ENCODE measurements at places on chromosomes 1 and 21.

DNA sequence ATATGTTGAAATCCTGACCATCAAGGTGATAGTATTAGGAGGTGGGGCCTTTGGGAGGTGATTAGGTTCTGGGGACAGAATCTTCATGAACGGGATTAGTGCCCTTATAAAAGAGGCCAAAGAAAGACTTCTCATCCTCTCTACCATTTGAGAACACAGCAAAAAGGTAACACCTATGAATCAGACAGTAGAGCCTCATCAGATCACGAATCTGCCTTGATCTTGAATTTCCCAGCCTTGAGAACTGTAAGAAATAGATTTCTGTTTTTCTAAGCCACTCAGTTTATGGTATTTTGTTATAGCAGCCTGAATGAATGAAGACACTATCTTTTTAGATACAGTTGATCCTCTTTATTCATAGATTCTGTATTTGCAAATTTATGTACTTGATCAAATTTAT lies 206.9 kb upstream of the EDN2 start:
- no peak for DNase-seq

DNA sequence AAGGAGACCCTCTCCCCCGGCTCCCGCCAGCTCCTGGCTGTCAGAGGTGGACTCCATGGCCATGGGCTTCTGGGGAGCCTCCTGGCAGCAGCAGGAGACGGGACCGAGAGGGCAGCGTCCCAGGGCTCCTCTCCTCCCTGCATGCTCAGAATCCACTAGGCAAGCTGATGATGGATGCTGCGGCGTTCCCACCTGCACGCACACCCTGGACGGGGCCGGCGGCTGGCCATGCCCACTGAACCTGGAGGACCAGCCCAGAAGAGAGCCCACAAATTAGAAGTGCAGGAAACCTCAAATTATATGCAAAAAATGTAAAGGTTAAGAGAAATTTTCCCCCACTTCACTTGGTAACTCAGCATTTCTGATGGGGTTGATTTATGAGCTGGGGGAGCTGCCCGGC lies 77.3 kb upstream of the ARHGEF16 start:
- DNase-seq = no peak

- DNase-seq = no peak
Observed at GRCh38 chr1:27811741-27812500, 18.7 kb upstream of the PPP1R8 start.

DNA sequence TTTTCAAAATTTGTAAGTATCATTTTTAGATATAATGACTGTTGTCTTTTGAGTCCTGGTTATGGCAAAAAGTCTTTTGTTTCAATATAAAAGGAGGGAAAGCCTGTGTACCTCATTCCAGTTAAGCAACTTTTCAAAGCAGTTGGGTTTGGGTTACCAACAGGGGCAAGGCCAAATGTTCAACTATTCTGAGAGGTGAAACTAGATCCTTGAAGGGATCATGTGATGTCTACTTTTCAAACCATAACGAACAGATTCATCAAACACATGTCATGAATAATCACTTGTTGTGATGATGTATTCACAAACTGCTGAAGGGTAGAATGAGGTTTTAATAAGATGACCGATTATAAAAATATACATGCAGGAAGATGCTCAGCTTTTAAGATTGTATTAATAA lies 171.3 kb downstream of the HHAT start:
- no peak for DNase-seq

DNA sequence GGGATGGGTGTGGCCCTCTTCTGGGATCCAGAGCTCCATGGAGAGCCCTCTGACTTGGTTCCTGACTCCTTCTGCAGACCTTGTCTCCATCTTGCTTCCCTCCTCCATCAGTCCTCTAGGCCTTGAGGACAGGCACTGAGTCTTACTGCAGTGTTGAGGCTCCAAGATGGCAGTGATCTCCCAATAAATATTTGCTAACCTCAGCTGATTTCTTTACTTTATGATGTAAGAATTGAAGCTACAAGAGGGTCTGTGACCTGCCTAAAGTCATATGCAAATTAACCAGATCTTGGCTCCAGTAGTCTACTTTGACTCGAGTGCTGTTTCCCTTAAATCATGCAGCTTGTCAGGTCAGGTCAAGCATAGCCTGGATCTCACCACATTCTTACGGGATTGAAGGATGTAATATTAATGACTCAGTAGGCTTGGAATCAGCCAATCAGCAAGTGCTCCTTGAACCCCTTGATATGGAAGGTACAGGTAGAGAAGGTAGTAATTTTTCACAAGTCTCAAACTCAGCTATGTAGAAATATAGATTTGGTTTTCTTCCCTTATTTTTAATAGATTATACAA lies 93.0 kb downstream of the CLIC6 start:
- DNase-seq = no peak

GRCh38 chr1:53979712-53980450 lies 33.7 kb downstream of the LRRC42 start:
- DNase-seq = no peak

GRCh38 chr1:1630965-1631781 lies 800 bp upstream of the MMP23B start:
- DNase-seq = no peak

GRCh38 chr1:241518476-241519307 lies 863 bp downstream of the FH start:
- DNase-seq = no peak

DNA sequence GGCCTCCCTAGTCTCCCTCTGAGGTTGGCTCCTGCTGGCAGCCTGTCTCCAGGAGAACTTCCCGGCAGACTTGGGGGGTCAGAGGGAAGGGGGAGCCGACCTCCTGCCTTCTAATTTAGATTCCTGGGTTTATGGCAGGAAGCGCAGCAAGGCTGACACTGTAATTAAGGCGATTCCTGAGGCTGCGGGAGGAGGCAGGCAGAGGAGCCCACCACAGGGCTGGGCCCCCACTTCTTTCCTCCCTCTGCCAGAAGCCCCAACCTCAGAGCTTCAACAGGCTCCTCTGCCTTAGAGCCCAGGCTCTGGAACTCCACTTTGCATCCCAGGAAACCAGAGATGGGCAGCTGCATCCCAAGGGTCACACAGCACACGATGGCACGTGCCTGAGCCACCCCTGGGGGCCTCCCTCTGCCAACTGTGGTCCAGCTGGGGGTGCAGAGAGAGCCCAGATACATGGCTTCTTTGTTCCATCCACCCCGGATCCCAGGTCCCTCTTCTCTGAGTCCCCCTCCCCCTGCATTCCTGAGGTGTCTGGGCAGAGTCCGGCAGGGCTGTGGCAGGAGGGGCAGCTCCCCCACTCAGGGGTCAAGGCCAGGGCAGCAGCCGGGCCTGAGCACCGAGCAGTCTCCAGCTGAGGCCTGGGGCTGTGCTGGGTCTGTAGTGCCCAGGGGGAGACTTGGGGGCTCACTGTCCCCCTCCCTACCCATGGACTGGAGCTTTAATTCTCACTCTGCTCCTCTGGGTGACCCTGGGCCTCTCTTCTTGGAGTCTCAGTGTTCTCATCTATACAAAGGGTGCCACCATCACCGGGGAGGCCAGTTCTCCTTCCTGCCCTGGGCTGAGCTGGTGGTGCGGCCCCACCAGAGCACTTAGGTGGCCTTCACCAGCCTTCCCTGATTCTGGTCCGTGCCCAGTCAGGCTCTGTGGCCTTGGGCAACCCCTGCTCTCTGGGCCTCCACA lies 39.4 kb upstream of the FAM131C start:
- DNase-seq = no peak

DNA sequence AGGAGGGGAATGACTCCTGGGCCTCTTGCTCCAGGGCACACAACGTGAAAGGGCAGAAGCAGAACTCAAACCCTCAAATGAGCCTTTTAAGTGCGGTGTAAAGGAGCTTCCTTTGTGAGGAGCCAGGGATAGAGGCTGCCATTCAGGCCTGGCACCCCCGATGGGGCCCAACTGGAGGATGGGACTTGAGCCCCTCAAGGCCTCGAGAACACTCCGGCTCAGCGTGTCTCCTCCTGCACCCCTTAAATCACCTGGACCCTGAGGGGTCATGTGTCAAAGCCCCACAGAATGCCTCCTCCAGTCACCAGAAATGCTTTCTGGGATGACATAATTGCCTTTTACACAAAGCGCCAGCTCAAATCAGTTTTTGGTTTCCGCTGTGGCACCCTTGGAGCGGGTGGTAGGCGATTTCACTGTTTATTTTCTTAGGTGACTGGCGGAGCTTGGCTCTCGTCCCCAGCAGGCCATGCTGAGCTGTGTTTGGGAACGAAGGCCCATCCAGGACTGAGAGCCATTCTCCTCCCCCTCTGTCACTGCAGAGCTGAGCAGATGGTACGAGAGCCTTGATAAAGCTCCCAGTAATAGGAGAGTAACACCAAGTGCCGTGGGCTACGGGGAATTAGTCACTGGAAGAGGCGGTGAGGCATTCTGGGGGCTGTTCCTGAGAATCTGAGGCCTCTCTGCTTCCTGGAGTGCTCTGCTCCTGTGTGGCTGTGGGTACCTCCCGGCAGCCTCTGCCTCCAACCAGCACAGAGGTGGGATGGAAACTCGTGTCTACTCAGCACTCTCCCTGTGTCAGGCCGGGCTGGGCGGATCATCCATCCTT lies 163.0 kb downstream of the GRIK3 start:
- DNase-seq = no peak

DNA sequence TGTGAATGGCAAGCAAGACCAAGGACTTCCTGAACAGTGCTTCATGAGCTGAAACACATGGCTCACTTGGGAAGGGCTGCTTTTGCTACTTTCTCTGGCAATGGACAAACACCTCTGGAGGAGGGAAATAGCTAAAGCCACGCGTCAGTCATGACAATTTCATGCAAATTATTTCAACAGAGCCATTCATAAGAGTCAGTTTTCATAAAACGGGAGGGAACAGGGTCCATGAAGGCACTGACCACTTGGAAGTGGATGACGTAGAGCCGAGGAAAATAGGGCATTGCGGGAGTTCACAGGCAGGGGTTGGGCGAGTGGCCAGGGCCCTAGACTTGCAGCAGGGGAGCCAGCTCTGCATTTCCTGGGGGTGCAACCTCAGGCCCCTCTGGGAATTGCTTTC lies 43.9 kb downstream of the SDC3 start:
- no peak for DNase-seq

GRCh38 chr1:37437087-37437486 lies 37.3 kb upstream of the ZC3H12A start:
- DNase-seq = no peak

GRCh38 chr1:198880818-198881597 lies 242.2 kb downstream of the PTPRC start:
- peak; percentile 69 for DNase-seq

- DNase-seq = no peak
Observed at GRCh38 chr1:243956450-243956849, 94.6 kb upstream of the ZBTB18 start.

GRCh38 chr1:184827600-184828368 lies 73.1 kb upstream of the EDEM3 start:
- no peak for DNase-seq

DNA sequence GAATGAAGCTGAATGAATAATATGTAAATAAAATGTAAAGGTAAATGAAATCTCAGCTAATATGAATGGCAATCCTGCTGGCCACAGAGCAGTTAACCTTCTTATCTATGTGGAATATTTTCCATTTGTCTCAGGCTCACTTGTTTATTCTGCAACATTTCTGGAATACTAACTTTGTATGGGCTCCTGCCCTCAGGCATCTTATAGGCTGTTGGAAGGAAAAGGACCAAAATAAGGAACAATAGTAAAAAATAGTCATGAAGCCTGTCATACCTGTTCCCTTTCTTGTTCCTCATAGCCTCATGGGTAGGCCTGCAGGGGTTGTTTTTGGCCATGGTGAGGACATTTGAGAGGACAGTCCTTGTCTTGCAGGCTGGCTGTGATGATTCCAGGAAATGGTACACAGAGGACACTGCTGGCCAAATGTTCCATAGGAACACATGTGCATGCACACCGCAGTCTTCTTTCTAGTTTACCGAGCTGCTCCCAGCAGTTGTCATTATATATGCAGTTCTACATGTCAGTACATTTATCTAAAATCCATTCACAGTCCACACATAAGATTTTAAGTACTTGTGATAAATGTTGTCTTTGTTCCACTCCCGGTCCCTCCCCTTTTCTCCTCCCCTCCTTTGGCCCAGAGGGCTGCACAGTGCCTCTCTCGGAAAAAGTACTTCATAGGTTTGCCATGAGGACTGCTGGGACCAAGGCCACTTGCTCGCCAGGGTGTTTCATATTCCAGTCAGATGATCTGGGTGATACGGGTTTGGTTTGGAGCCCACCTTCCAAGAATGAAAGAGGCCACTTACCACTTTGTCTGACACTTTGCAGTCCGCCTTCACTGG lies 15.2 kb upstream of the KCNQ4 start:
- no peak for DNase-seq

- no peak for DNase-seq
Observed at GRCh38 chr1:230109895-230110667, 43.0 kb downstream of the GALNT2 start.

- DNase-seq = no peak
Observed at GRCh38 chr1:151831605-151832004, at the start of gene RORC. RORC (minus strand) TSS chr1:151831802; CDS start chr1:151831764, 38 bp downstream.

DNA sequence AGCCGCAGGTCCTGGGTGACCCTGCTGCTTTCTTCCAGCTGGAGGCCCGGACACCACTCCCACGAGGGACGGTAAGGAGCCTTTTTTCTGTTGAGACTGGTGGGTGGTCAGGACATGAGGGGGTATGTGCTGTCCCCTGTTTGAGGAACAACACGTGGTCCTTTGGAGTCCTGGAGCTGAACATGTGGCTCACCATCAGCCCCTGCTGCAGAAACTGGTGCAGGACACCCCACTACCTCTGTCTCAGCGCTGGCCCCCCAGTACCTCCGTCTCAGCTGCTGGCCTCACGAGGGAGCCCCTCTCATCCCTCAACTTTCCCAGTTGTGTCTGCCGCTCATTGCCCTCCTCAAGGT lies 34.7 kb downstream of the SLC19A1 start:
- no peak for DNase-seq

GRCh38 chr1:50697440-50698421 lies 262.3 kb downstream of the FAF1 start:
- DNase-seq = no peak

DNA sequence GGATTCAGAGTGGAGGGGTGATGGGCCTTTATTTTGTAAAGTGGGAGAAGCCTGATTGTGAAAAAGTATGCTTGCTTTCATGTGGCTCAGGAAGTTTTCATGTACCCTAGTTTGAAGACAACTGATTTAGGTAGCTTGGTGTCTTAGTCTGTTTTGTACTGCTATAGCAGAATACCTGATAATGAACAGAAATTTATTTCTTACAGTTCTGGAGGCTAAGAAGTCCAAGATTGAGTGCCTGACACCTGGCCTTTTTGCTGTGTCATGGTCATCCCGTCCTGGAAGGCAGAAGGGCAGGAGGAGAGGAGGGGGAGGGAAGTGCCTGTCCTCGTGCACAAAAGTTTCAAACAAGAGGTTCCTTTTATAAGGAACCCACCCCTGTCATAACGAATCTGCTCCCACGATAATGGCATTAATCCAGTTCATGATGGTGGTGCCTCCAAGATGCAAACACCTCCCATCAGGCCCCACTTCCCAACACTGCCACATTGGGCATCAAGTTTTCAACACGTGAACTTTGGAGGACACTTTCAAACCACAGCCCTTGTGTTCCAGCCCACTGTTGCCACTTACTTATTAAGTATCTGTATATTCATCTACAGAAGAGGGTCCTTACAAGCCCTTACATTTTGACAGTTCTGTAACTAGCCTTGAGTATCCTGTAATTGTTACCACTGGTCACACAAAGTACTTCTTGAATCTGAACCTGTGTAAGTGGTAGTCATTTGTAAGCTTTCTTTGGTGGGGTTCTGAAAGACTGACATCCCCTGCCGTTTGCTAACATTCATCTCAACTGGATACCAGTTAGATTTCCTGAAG lies 9.5 kb downstream of the UCK2 start:
- no peak for DNase-seq
